ENCODE measurements at places on chromosomes 4 and X.

GRCh38 chr4:74263551-74263950, 44.7 kb upstream of the EPGN start:
- DNase-seq = no peak

GRCh38 chr4:107548211-107548905, 171.7 kb downstream of the PAPSS1 start:
- DNase-seq = no peak

DNA sequence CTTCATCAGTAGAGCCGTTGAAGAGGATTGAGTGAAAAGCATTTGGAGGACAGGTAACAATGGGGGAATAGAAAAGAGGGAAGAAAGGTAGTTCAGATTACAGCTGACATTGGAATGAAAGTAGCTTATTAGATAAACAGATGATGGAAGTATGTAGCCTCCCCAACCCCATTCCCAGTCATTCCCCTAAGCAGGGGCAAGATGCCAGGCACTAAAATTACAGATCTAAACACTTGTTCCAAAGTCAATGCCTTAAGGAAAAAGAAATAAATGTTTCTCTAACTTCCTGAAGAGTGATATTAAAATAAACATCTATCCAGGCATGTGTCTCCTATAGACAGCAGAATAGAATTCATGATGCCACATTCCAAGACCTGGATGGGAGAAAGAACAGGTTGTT, 350.8 kb downstream of the PDGFC start:
- DNase-seq = no peak

DNA sequence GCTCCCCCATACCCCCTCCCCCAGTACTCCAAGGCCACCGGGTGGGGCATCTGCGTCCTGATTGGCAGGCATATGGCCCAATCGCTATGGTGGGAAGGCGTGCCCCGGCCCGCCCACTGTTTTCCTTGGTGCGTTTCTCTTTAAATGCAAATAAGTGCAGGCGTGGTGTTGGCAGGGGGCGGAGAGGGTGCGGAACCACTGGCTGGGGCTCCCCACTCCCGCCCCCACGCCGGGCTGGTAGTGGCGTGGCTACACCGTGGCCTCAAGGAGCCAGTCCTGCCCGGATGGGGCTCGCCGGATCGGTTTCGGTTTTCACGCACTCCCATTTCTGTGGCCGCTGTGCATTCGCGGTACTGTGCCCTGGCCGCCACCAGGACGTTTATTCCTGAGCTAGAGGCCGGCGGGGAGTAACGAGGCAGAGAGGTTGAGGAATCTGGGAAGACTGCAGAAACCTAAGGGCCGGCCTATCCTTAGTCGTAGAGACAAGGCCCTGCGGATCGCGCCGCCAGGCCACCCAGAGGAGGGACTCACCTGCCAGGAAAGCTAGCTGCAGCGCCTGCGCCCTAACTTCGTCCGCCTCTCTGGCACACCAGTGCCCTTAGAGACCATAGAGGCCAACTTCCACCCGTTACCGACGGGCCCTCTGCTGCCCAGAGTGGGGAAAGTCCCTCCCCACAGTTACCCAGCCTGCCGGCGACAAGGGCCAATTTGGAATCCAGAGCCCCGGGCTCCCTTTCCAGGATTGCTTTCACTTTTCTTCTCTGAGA, 410 bp upstream of the AMER1 start:
- peak; percentile 92 for DNase-seq

- DNase-seq = no peak
Measured at GRCh38 chrX:47231167-47231566, 1.6 kb upstream of the USP11 start.

DNA sequence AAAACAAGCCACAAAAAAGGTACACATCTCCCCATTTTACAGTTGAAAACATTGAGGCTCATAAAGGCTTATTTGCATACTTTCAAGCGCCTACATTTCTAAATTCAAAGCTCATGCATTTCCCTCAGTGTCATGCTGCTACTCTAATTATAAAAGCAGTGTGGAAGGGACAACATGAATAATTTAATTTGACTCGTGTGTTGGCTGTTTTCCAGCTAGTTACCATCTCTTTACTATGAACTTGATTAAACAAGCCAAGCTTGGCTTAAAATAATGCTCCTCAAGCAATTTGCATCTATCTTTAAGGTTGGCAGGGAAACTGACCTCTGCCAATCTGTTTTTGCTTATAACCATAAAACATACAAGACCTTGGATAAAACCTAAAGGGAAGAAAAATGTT, 252.5 kb upstream of the NEIL3 start:
- DNase-seq = no peak

- DNase-seq = no peak
Measured at GRCh38 chrX:631802-632365, 1.3 kb downstream of the SHOX start.

- no peak for DNase-seq
Measured at GRCh38 chr4:87807402-87807801, 8.0 kb downstream of the IBSP start.

GRCh38 chr4:101136373-101137370, 210.7 kb downstream of the PPP3CA start:
- no peak for DNase-seq

- no peak for DNase-seq
Measured at GRCh38 chr4:163673848-163674697, 179.6 kb downstream of the TMA16 start.

DNA sequence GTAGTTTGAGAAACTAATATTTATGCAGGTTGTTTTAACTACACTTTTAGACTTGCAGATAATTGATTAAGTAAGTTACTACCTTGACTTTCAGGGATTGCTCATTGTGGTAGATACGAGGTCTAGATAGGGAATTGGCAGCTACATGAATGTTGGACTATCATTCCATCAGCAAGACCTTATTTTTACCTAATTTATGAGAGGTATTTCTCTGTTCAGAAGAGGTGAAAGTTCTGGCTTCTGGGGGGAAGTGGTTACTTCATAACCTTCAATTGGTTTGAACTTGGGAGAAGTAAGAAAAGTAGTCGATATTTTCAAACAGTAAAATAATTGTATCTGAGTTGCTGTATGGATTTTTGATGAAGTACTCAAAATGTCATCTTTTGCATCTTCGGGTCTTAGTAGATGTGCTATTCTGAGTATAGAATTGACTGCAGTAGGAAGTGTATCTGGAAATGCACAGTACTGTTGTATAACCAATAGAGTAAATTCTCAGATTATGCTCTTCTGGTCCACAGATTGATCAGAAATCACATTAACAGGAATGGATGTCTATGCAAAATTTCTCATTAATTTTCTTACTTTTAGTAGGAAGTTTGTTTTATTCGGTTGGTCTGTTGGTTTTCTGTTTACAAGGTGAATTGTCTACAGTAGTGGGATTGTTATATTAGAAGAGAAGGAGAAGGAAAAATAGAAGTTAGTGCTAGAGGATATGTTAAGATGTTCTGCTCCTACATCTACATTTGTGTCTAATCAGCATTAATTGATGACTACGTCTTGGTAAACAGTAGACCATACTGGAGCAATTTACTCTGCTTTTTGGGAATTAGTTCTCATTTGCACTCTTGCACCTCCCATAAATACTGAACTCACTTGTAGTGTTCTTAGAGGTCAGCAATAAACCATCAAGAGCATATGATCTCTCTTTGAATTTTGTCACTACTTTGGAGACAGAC, 3.0 kb downstream of the NFKB1 start:
- peak; percentile 11 for DNase-seq

- no peak for DNase-seq
Measured at GRCh38 chr4:94517492-94517891, 65.8 kb downstream of the PDLIM5 start.

DNA sequence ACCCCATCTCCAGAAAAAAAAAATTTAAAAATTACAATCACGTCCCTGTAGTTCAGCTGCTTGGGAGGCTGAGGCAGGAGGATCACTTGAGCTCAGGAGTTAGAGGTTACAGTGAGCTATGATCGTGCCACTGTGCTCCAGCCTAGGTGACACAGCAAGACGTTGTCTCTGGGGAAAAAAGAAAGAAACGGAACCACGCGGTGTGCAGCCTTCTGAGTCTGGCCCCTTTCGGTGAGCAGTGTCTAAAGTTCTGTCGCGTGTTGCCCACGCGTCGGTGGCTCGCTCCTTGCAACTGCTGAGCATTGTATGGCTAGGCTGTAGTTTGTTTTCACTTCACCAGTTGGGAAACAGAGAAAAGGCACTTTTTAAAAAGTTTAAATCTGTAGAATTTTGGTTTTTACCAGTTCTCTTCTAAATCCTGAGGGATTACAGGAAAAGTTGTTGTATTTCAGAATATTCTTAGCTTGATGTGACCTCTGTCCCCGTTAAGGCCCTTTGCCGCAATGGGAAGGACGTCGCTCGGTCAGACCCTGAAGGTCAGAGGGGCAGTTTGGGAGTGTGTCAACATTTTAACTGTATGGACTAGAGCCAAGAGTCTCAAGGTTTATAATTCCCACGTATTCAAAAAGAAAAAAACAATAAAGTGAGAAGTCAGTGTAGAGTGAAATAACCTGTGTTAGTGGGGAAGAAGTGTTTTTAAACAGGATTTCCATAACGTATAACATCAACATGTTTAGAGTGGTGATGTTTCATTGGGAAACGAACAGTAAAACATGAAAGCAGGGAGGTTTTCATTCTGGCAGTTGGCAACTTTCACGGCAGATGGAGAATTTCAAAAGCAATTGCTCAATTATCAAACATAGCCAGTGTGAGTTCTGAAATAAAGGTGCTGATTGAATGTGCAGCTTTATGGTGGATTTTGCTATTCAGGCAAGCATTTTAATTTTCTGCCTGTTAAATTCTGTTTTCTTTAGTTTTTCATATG, 45.8 kb upstream of the MSANTD1 start:
- DNase-seq = no peak

DNA sequence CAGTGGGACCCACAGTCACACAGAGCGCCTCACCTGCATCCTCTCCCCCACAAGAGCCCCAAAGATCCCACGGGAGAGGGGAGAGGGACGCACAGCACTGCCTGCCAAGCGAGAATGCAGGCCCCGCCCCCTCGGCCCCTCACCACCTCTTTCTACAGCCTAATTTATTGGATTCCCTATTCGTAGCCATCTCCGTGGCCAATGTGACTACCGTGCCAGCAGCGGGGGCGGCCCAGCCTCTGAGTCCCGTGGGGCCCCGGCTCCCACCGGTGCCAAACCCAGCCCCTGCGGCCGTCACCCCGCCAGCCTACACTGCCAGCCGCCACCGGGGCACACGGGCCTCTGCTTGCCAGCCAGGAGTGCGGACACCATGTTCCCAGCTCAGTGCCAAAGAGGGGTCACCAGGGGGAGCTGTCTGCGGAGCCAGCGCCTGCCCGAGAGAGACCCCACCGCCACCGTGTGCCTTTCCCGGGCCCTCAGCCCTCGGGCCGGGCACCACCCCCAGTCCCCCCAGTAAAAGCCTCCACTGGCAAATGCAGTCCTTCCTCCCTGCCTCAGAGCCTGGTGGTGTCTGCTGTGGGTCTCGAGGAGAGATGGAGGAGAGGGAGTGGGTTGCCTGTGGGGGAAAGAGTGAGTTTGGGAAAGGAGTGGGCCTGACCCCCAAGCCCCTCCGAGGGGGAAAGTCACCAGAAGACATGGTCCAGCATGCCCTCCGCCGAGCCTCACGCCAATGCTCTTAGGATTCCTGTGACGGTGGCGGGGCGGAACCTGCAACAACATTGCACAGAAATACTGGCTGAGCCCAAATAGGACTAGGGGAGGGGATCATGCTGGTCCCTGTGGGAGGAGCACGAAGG, 19.6 kb upstream of the PLXNB3 start:
- DNase-seq = no peak

- no peak for DNase-seq
Measured at GRCh38 chr4:182188622-182189021, 54.6 kb upstream of the TENM3 start.

DNA sequence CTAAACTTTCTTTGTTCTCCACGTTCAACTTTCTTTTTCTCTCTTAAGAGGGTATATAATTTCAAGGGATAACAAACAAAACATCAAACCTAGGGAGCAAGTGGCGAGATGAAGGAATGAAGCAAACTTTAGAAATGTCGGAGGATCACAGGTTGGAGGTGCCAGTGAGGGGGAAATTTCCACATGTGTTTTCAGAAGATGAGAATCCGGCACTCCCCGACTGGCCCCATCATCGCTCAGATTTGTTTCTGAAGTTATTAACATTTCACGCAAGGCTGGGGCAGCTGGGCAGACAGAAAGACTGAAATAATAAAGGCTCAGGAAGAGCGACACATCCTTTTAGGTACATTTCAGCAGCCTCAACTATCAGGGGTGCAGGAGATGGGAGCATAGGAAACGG, 134.9 kb downstream of the SMIM20 start:
- DNase-seq = no peak

DNA sequence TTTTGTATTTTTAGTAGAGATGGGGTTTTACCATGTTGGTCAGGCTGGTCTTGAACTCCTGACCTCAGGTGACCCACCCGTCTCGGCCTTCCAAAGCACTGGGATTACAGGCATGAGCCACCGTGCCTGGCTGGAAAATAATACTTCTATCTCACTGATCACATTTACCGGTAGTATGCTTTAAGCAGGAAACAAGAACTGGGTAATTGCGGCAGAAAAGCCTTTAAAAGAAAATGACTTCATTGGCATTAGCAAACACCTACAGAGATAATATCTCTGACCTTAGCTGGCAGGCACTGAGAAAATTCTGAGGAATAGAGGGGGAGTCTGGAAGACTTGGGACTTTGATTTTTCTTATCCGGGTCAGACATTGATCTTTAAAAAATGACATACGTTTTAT, 78.5 kb downstream of the SHROOM3 start:
- DNase-seq = no peak

DNA sequence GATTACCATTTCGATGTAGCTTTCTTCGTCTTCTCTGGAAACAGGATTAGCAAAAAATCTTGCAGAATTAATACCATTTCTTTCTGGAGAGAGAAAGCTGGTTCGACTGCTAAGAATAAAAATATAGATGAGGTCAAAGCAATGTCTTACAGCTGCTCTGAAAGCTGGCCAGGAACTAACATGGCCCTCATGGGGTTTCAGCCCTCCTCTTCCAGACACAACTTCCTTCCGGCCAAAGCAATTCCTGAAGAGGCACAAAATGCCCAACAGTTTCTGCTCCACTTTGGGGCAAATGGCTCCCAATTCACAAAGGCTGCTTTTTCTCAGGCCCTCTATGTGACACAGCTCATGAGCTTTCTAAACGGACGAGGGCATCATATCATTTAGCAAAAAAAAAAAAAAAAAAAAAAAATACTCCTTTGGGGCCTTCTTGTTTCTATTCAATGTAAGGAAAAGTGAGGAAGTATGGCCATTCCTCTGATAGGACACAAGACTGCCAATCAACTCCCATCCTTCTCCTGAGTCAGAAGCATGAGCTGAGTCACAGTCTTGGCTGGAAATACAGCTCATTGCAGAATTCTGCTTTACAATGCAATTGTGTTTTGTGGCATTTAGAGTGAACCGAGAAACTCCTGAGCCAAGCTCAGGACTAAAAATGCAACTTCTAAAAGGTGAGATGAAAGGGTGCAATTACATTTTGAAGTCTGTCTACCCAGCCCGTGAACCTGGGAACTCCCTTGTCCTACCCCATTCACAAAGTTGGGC, 42.7 kb upstream of the CTAG2 start:
- DNase-seq = no peak

DNA sequence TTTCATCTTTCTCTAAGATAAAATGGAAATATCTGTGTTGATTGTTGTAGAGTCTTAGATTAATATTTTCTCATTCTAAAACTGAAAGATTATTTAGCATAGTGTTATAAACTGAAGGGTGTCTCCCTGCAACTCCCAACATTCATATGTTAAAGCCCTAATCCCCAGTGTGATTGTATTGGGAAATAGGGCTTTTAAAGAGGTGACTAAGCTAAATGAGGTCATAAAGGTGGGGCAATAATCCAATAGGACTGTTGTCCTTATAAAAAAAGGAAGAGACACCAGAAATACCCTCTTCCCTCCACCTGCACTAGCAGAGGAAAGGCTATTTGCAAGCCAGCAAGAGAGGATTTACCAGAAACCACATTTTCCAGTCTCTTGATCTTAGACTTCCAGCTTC, 1626.4 kb downstream of the C4orf33 start:
- no peak for DNase-seq

GRCh38 chrX:123665197-123665596, 67.7 kb downstream of the THOC2 start:
- DNase-seq = peak; percentile 68

All from SW480 (cell line).